ENCODE measurements at places on chromosomes 1 and 21.

GRCh38 chr21:44579833-44580144, 615 bp downstream of the KRTAP10-5 start:
- DNase-seq = no peak

DNA sequence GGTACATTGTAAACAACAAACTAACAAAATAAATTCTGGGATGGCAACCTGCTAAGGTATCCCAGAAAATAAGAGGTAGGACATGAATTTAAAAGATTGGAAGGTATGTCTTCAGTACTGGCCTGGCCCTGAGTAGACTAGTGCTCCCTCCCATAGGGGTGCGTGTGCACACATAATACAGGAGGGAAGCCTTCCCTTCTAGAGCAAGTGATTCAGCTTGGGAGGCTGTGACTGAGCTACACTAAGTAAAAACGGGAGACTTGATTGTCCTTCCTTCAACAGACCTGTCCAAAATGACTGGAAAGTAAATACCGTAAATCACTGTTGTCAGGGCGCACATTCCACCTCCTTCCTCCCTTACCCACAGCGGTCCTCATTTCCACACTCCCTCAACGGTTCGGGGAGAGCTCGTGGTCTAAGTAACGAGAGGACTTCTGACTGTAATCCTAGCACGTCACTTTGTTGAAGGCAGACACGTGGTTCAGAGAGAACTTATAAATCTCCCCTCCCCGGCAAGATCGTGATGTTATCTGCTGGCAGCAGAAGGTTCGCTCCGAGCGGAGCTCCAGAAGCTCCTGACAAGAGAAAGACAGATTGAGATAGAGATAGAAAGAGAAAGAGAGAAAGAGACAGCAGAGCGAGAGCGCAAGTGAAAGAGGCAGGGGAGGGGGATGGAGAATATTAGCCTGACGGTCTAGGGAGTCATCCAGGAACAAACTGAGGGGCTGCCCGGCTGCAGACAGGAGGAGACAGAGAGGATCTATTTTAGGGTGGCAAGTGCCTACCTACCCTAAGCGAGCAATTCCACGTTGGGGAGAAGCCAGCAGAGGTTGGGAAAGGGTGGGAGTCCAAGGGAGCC, at the start of gene TGFB2:
TGFB2 (plus strand) TSS at position 523 of the 859 bp plus-strand sequence. CDS start 1,366 bp downstream, outside the sequence.
- DNase-seq = no peak

- no peak for DNase-seq
These were observed 107.5 kb downstream of the SLC44A5 start for GRCh38 chr1:75503221-75503974.

- no peak for DNase-seq
These were observed 12.5 kb upstream of the SARS1 start for GRCh38 chr1:109201123-109201703.

DNA sequence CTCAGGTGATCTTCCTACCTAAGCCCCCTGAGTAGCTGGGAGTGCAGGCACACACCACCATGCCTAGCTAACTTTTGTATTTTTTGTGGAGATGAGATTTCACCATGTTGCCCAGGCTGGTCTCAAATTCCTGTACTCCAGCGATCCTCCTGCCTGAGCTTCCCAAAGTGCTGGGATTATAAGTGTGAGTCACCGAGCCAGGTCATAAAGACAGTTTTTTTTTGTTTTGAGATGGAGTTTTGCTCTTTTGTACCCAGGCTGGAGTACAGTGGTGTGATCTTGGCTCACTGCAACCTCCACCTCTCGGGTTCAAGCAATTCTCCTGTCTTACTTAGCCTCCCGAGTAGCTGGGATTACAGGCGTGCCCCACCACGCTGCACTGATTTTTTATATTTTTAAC, 42.1 kb downstream of the KIF1B start:
- DNase-seq = no peak

DNA sequence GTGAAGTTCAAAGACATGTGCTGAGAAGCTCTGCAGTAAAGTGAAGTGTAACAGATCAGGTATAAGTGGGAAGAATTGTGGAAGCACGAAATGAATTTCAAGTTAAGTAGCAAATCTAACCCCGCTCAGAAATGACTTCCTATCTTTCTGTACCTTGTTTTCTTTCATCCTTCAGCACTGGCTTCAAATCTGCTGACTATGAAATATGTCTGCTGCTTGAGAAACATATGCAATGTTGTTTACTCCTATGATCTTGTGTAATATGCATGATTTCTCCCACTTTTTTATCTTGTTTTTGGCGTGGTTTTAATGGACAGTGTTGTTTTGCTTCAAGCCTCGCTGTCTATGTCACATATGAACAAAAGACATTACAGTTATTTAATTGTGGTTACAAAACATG, 545.3 kb upstream of the NCAM2 start:
- no peak for DNase-seq

DNA sequence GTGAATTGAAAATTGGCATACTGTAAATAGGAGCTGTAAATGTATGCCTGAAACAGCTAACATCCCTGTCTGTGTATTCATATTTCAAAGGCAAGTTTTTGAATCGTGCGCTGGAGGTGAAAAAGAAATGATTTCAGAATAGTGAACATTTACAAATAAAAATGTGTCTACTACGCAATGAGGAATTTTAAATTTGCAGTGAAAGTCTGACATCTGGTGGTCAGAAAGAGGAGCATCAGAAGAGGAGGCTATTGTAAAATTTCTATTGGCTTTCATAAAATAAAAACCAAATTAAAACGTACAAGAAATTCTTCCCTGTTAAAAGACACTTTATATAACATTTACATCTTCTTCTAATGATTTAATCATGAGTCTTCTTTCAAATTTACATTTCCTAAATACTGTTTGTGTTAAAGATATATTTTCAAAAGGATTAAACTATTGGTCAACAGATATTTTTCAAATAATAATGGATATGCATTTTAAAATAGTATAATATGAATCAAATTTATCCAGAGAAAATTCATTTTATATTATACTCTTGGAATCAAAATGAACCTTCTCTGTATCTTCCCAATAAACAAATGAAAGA, 113.7 kb upstream of the RRP15 start:
- DNase-seq = no peak

- DNase-seq = no peak
These were observed 823 bp upstream of the KIF1B start for GRCh38 chr1:10209590-10209904.

GRCh38 chr1:239209591-239209990, 176.8 kb upstream of the CHRM3 start:
- DNase-seq = no peak

- DNase-seq = no peak
These were observed 6.0 kb downstream of the FTCD start for GRCh38 chr21:46149205-46149901.

GRCh38 chr1:228725178-228725577, 10.1 kb upstream of the RHOU start:
- DNase-seq = no peak

- no peak for DNase-seq
These were observed 113.1 kb upstream of the RGS18 start for GRCh38 chr1:192045131-192045530.

DNA sequence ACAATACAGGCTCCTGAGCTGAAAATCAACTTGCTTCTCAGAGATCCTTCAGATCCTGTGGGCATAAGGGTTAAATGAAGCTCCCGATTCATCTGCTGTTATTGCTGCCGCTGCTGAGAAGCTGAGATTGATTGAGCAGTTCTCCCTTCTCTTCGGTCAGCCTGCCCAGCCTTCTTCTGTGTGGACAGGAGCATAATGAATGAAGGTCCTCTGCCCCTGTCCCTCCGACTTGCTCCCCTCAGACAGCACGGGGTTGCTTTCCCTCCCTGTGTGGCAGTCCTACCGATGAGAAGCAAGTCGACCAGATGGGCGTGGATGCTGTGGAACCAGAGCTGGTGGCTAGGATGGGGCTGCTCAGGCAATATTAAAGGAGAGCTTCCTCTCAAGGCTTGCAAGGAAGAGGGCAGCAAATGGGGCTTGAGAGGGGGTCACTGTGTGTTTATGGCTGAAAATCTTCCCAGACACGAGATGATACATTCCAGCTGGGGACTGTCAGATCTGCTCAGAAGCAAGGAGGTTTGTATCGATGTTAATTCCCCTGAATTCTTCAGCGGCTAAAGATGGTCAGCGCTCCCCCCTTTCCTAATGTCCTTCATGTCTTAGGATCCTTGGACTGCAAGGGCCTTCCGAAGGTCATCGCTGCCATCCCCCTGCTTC, 63.9 kb upstream of the GOLT1A start:
- no peak for DNase-seq

DNA sequence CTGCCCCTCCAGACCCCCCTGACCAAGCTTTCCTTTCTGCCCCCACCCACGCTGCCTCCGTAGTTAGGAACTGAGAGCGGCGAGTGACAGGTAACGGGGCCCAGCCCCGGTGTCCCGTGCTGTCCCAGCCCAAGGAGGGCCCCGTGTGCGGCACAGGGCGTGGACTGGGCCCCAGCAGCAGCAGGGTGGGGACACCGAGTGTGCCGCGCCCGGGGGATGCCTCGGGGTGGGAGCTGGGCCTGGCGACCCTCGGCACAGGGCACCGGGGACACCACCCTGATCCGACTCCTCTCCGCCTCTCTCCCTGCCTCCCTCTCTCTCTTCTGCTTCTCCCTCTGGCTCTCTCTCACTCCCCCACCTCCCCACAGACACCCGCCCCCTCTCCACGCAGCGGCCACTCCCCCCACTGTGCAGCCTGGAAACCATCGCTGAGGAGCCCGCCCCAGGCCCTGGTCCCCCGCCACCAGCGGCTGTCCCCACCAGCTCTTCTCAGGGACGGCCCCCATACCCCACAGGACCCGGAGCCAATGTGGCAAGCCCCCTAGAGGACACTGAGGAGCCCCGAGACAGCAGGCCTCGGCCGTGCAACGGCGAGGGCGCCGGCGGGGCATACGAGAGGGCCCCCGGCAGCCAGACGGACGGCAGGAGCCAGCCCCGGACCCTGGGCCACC, 22.7 kb downstream of the PANK4 start:
- DNase-seq = no peak

DNA sequence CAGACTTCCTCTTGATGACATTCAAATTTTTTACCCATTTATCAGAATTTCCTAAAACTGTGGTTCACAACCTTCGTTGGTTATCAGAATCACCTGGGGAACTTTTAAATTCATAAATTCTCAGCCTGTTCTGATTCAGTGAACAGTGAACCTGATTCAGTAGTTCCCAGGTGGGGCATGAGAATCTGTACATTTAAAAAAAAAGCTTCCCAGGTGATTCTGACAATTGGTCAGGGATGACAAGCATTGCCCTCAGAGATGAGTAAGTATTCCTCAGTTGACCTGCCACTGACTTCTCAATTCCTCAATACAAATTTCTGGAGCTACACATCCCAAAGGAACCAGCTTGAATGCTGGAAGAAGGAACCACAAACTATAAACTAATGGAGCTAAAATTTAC, 23.5 kb upstream of the CR2 start:
- DNase-seq = peak; percentile 73

DNA sequence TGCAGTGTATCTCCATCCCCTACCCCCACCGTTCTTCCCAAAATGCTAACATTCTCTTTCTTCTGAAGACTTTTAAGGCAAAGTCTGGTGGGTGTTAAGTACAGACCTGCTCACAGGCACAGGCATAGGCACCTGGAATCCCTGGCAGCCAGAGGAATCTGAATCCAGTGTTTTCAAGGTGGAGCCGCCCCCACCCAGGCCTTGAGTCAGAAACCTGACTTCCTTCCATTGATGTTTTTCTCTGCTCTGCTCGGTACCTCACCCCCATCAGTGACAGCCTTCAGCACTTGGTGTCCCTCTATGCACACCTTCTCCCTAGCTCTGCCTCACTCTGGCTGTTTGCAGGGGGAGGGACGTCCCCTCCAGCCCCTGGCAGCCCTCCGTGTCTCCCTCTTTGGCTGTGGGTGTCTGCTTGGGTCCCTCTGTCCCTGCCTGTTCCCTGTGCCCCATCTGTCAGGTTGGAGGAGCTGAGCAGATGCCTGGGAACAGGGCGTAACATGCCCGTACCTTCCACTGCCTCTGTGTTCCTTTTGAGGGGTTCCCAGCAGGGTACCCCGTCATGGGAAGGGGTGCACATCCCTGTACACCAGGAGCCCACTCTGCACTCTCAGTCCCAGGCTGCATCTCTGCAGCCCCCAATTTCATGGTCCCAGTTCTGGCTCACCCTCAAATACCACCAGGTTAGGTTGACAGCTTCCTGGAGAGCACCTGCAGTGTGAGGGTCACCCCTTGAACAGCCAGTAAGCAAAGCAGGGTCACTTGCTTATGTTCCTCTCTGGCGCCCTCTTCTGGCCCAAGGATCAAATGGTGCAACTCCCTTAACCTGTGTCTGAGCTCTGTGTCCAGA, 6.7 kb downstream of the NCDN start:
- no peak for DNase-seq

DNA sequence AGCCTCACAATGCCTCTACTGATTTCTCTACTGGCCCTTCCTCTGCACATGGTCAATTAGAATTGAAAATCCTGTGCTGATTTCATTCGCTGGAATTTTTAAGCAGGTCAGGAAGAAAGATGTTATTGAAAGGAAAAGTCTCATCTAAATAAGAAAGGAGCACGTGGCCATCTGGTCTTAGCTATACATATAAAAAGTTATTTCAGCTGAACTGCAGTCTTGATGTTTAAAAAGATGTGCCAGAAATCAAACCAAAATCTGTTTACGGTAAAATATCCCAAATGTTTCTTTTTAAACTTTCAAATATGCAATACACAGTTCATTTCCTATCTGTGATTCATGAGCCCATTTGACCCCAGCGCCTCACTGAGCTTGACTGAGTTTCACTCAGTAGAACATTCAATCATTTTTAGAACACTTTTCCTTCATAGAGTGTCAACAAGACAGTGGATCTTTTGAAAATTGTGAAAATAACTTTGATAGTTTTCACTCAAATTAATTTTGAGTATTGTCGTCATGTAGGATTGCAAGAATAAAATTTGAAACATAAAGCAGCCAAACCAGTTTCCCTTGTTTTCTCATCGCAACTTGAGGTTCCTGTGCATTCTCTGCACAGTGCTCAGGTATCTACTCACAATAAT, 293.6 kb downstream of the PTPRC start:
- no peak for DNase-seq

DNA sequence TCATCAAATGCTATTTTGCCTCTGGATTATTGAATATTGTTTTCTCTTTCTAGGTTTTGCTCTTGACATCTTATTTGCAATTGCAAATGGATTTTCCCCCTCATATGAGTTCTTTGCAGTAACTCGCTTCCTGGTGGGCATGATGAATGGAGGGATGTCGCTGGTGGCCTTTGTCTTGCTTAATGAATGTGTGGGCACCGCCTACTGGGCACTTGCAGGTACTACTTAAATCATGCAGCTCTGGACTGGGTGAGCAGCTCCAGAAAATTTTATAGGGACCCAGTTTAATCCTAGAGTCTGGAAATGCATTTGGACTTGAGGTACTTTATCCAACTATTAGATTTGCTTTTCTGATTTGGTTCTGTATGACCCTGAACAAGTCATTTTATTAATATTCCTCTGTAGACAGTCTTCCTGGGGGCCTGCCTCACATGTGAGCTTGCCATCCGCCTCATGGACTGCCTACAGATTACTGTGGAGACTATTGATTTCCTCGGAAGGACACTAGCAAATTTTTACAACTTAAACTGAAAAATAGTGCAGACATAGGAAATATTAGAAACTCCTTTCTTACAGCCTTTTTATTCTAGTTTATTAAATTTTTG, 44.5 kb downstream of the SLC22A15 start:
- no peak for DNase-seq

Measured in GM12878 (cell line).